ENCODE measurements at places on chromosomes 2 and 18.

- DNase-seq, result no peak
These were observed 68.6 kb downstream of the PLEKHM3 start for GRCh38 chr2:207956771-207957170.

DNA sequence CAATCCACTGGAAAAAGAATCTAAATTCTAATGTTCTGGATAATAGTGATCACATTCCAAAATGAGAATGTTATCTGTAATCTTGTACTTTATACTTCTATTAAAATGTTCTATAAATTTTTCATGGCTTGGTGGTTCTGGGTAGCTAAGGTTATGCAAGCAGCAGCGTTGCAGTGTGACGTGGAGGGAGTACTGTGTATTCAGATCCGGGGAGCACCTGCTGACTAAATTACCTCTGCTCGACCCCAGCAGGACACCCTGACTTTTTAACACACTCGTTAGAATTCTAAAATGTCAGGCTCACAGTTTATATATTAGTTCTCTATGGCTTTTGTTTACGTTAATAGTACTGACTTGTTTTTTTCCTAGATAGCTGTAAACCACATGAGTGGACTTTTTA, 13.0 kb downstream of the ATIC start:
- no peak for DNase-seq

DNA sequence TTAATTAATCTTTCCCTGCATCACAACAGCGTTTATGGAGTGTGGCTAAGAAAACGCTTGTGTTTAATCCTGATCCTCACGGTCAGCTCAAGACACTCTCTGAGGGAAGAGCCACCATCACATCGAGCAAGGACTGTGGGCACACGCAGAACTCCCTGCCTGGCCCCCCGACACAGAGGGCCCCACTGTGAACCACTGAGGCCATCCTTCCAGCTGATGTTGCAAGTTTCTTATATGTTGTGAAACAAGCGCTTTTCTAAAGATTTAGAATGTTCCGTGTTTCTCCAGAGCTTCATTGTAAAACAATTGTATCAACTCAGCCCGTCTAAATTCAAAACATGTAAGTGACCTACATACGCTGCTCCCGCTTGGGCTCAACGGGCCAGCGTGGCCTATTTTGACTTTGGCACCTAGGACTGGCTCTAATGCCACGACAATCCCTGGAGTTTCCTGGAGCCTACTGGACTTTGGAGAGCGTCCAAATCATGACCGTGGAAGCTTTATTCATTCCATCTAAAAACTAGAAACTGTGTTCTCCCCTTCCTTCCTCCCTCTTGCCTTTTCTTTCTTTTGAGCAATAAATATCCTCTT, 34.9 kb downstream of the SERPINE2 start:
- no peak for DNase-seq

GRCh38 chr2:171909266-171909665, 13.0 kb upstream of the HAT1 start:
- DNase-seq, result no peak

GRCh38 chr2:134324947-134325346, 71.1 kb downstream of the MGAT5 start:
- no peak for DNase-seq

DNA sequence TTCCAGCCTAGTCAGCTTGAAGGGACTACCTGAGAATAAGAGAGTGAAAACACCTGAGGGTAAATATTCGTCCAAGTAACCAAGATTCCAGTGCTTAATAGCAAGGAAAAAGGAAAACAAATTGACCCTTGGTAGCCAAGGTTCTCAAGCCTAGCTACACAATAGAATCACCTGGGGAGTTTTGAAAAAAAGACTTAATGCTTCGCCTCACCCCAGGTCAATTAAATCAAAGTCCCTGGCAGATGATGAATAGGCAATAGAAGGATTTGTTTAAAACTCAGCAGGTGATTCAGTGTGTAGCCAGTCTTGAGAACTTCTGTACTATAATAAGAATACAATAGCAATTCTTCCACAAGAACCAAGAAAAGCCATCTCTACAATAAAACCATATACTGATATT, 500.2 kb downstream of the XIRP2 start:
- DNase-seq, result no peak

All from AG20443 (cell line).